ENCODE measurements at places on chromosomes 7 and 10.

DNA sequence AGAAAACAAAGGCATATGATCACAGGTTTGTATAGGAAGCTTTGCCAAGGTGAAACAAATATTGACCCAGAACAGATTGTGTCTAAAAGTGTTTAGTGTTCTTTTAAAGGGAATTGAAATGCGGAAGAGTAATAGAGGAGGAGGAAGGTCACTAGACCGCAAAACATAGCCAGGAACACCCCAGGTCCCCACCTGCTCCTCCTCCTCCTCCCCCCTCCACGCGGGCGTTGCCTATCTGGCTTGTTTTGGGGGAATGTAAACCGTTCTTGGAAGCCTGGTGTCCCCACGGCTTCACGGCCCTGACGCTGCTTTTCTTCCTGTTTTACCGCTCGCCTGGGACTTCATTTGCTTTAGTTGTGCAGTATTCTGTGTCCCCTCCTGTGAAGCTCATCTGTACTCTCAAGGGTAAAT lies 81.0 kb upstream of the PFKP start:
- DNase-seq, result no peak

DNA sequence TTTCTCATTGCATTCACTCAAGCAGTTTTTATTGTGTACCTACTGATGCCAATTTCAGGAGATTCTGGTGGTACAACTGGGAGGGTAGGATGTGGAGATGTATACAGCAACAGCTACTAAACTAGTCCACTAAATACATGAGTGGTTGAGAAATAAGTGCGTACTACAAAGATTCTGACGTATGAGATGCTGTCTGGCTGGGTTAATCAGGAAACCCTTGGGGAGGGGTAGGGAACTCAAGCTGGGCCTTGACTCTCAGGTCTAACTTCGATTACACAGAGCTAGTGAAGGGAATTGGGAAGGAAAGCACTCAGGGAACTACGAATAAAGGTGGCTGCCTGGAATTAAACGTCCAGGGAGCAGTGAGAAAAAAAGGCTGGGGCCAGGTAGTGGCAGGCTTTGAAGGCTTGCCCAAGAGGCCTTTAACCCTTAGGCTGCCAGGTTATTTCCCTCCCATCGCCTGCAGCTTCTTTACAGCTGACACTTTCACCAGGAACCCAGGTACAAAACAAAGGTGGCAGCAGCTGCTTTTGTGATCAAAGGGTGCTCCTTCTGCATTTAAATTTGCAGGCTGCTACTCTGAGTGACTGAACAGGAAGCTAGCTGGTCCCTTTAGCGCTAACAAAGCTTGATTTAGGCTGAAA lies 3.2 kb downstream of the MMS19 start:
- no peak for DNase-seq

GRCh38 chr10:77357185-77357584 lies 280.4 kb downstream of the KCNMA1 start:
- no peak for DNase-seq

- no peak for DNase-seq
Measured at GRCh38 chr7:27108390-27109127, 6.1 kb upstream of the HOXA2 start.

DNA sequence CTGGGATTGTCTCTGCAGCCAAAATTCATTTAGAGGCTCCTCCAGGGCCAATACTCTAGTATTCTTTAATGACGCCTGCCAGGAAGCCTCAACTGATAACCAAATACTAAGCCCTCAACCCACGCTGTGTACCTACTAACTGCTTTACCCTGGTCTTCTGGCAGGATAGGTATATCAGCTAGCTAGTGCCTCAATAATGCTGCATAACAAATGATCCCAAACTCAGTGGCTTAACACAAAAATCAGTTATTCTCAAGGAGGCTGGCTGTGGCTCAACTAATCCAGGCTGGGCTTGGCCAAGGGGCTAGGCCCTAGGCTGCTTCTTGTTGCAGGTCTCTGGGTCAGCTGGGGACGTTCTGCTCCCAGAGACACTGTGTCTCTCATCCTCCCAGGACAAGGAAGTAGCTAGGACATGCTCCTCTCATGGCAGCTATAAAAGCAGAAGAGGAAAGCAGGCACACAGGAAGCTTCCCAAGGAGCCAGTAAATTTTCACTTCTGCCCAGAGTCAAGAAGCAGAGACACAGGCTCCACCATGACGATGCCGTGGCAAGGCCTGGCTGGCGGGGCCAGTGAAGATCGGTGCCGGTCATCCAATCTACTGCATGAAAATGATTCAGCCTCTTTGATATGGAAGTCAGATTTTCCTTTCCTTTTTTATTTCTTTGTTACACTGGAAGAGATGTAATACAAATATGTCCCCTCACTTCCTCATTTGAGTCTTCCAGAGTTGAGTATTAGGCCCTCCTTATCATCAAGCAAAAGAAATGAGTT lies 28.6 kb upstream of the COL13A1 start:
- no peak for DNase-seq

DNA sequence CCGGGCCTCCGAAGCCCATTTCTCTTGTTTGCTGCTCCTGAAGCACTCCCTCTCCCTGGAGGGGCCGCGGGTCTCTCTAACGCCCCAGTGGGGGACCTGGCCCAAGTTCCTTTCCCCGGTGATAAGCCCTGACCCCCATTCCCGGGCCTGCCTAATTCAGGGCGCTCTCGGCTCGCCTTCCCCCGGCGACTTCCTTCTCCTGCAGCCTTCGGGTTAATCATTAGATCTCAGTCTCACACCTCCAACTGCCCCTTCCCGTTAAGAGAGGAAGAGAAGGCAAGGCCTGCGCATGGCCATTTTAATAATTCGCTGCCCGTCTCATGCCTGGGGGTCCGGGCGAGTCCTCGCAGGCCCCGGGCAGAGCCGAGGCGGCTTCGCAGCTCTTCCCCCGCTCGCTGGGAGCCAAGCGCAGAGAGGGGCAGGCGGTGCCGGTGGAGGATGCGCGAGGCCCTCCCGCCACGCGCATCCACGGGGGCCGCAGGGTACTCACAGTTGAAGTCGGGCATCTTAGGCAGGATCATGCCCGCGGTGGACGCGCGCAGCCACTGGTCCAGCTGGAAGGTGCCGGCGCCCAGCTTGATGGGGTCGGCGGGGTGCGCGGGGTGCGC lies 1.2 kb downstream of the MNX1 start:
- DNase-seq, result no peak

GRCh38 chr10:28331066-28331465 lies 28.2 kb upstream of the MPP7 start:
- DNase-seq, result no peak

DNA sequence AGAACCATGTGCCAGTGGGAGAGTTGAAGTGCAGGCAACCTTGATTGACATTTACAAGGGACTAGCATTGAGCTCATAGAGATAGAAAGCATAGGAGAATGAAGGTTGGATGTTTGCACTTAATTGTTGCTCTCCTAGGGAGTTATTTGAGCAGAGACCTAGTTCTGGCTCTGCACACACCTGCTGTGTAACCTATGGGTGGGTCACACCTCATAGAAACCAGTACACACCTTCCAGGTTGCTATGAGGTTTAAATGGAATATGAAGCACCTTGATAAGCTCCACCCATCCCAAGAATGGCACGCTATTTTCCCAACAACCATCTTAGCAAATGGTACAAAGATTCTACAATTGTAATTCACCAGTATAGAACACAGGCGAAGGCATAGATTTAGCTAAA lies 86.2 kb upstream of the AOAH start:
- DNase-seq, result no peak

DNA sequence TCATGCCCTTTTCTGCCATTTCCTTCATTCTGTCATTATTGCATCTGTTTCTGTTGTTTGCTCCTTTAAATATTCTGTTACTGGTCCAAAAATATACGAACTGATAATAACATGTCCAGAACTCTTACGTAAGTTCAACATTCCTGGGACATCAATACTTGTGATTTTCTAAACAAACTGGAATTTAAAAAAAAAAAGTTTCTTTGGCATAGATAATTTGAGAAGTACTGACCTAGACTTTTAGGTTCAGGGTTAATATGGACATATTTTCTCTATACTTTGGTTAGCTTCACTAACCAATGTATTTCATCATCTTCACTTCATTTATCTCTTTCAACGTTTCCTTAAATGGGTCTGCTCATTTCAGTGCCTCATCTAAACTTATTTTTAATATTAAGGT lies 147.3 kb downstream of the JMJD1C start:
- no peak for DNase-seq

GRCh38 chr7:30977896-30978564 lies 14.3 kb downstream of the GHRHR start:
- no peak for DNase-seq

DNA sequence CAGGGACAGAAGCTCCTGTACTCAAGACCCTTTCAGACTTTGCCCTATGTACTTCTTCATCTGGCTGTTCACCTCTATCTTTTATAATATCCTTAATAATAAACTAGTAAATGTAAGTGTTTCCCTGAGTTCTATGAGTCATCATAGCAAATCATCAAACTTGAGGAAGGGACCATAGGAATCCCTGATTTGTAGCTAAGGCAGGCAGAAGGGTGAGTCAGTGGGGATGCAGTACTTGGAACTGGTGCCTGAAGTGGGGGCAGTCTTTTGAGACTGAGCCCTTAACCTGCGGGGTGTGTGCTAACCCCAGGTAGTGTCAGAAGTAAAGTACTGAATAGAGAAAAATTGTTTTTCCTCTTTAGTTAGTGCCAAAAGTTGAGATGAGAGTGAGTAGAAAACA lies 6.2 kb upstream of the TMEM243 start:
- no peak for DNase-seq

DNA sequence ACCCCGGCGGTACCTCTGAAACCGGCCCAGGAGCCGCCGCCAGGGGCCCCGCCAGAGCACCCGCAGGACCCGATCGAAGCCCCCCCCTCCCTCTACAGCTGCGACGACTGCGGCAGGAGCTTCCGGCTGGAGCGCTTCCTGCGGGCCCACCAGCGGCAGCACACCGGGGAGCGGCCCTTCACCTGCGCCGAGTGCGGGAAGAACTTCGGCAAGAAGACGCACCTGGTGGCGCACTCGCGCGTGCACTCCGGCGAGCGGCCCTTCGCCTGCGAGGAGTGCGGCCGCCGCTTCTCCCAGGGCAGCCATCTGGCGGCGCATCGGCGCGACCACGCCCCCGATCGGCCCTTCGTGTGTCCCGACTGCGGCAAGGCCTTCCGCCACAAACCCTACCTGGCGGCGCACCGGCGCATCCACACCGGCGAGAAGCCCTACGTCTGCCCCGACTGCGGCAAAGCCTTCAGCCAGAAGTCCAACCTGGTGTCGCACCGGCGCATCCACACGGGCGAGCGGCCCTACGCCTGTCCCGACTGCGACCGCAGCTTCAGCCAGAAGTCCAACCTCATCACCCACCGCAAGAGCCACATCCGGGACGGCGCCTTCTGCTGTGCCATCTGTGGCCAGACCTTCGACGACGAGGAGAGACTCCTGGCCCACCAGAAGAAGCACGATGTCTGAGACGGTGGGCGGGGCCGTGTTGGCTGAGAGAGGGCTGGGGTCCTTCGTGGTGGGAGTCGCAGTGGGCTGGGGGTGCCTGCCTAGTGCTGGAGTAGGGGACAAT lies 3.8 kb downstream of the REPIN1 start:
- no peak for DNase-seq
